ENCODE measurements at places on chromosomes 1 and 21.

- DNase-seq: no peak
Observed at GRCh38 chr1:51414811-51415210, 84.4 kb upstream of the TTC39A start.

GRCh38 chr21:45452696-45453307 is 47.8 kb downstream of the COL18A1 start:
- DNase-seq: no peak

GRCh38 chr1:39384305-39384704 is 107.1 kb upstream of the BMP8A start:
- DNase-seq: no peak

- no peak for DNase-seq
Observed at GRCh38 chr1:95179205-95179986, 54.6 kb upstream of the RWDD3 start.

DNA sequence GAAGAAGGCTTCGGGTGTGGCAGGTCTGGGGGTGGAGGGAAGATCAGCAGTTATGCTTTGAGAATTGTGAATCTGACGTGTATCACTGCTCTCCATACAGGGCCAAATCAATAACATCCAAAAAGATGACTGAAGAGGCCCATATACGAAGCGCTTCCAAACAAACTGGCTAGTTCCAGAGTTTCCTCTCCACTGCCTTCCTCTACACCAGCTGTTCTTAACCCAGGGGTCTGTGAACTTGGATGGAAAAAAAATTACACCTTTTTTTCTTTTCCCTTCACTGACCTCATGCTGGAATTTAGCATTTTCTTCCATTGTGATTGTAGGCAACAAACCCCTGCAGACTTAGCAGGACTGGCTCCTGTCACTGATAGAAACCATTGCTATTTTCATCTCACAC is 77.1 kb upstream of the NBL1 start:
- no peak for DNase-seq

- DNase-seq: peak; percentile 66
Observed at GRCh38 chr1:175154629-175155472, 37.7 kb downstream of the KIAA0040 start.

DNA sequence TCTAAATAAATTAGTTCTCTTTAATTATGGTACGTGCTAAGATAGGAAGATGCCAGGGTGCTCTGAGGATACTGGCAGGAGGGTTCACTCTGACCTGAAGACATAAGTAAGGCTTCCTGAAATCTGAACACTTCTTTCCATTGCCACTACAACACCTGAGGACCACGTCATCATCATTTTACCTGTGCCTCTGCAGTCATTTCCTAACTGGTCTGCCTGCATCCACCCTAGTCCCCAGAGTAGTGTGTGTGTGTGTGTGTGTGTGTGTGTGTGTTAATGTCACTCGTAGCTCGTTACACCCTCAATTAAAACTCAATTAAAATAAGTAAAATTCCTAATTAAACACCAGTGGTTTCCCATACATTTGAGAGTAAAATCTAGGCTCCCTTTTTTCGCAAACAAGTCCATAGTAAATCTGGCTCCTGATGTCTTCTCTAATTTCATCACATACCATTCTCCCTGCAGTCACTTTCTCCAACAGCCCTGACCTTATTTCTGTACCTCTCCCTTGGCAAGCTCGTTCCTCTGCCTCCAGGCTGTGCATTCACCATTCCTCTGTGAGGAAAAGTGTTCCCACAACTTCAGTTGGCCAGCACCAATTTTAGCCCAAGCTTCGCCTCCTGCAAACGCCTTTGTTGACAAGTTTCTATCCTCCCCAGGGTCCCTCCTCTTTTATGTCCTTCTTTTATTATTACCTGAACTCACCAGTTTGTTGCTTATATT is 8.7 kb downstream of the IL12RB2 start:
- DNase-seq: no peak

- DNase-seq: no peak
Observed at GRCh38 chr1:40281853-40282252, 23.8 kb downstream of the ZMPSTE24 start.

DNA sequence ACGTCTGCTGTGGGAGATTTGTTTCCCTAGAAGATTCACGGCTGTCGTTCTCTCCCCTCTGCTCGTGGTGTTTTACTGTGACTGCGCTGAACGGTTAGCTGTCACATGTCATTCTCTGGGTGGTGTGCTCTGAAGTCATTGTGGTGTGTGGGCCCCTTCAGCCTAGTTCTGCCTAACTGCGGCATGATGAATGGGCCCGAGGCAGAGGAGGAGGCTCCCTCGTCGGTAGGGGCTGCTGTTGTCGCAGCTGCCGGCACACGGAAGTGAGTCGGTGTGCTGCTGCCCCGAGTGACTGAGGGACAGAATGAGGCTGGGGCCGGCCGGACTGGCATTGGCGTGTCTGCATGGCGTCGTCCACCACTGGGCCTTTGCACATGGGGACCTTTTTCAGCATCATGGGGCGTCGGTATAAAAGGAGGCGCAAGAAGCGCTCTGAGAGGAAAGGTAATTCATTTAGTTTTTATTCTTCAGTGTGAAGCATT is 77.9 kb downstream of the ADARB1 start:
- DNase-seq: peak; percentile 54

DNA sequence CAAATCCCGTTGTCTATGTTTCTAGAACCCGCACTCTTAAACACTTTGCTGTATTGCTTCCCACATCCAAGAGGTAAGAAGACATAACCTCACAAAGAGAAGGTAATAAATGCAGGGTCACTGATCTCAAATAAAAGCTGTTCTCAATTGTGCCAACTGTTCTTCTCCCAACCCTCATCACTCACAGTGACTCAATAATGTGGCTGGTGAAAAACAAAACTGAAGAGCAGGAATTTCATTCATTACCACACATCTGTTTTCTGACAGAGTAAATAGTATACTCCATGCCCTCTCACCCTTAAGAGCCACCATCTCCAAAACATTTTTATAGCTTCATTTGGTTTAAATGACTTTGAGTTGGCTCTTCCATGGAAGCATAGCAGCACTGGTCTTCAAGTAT is 6.2 kb upstream of the ERICH3 start:
- no peak for DNase-seq

DNA sequence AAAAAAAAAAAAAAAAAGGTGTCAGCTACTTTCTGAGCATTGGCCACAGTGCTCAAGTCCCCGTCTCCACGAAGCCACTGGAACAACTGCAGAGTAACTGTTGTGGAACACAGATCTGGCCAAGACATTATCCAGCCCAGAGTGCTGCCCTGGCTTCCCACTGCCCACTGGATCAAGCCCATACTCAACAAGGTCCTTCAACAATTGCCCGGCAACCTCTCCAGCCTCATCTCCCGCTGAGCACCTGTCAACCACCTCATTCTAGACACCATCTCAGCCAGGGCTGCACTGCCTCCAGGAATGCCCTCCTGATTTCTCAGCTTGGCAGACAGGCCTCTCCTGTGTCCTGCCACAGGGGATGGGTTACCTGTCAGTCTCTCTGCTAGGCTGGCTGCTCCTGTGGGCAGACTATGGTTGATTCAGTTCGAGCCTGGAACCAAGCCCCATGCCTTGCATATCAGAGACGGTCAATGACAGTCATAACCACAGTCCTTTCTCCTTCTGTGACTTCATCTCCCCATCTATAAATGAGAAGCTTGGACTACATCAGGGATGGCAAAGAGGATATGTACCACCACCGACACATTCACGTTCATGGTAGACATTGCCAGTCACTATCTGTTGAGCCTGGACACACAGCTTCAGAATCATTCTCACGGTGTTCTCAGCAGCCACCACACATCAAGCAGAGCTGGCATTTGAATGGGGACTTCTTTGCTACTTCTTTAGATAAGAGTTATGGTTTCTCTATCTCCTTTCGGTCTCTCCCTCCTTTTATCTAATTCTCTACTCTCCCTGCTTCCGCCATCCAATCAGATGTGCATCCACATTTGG is 76.9 kb downstream of the MRPL37 start:
- no peak for DNase-seq

- DNase-seq: no peak
Observed at GRCh38 chr1:232699814-232700213, 69.9 kb upstream of the SIPA1L2 start.
